ENCODE measurements at places on chromosomes 6 and 20.

GRCh38 chr6:10410207-10411050 is 4.4 kb downstream of the TFAP2A start:
- DNase-seq: no peak

GRCh38 chr6:112947507-112947906 is 600.4 kb downstream of the RFPL4B start:
- no peak for DNase-seq

- DNase-seq: no peak
Observed at GRCh38 chr6:36715469-36715868, 17.8 kb downstream of the RAB44 start.

GRCh38 chr6:29673161-29673560 is 7.8 kb downstream of the ZFP57 start:
- DNase-seq: no peak

Data from HFFc6 (cell line).